ENCODE measurements at places on chromosomes 6 and 20.

- DNase-seq, result no peak
Measured at GRCh38 chr6:42340511-42340910, 111.2 kb downstream of the TRERF1 start.

DNA sequence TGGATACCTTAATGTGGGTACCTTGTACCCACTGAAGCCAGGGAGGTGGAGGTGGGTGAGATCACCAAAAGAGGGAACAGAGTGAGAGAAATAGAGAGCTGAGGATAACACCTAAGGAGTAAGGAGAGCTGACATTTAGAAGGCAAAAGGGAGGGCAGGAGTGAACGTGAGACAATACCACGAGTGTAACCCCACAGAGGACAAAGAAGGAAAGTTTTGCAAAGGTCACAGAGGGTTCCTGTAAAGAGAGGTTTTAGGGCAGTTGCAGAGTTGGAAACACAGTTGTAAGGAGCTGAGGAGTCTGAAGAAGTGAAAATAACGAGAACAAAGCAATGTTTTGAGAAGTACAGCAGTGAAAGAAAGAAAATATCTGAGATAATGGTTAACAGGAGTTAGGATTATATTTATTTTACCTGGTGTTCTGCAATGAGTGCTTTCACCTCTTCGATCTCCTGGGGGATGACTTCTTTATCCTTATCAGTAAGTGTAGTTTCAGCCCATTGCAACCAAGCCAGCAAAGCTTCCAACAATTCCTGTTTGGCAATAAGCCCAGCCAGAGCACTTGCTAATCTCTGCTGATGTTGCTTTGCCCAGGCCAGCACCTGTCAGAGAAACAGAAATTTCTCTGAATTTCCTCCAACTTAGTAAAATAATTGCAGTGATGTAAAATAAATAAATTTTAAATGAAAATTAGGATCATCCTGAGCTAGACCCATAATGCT, 166.8 kb downstream of the DST start:
- no peak for DNase-seq

- peak; percentile 46 for DNase-seq
Measured at GRCh38 chr6:80605165-80605989, 498.9 kb downstream of the BCKDHB start.

- DNase-seq, result no peak
Measured at GRCh38 chr6:82145926-82146452, 101.6 kb downstream of the IBTK start.

DNA sequence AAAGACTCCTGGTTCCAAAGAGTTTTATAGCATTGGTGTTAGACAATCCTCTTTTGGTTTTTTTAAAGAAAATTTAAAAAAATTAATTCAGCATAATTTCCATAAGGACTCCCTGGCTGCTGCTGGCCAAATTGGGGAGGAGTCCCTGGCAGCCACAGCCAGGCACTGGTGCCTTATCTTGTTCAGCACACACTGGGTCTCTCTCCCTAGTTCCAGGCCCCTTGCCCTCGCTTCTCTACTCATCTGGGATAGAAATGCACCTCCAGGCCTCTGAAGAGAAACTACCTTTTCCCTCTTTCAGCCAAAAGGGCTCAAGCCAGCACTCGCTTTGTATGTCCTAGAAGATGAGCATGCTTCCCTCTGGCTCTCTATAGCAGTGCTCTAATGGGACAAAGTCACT, 13.4 kb upstream of the MAPK13 start:
- no peak for DNase-seq

DNA sequence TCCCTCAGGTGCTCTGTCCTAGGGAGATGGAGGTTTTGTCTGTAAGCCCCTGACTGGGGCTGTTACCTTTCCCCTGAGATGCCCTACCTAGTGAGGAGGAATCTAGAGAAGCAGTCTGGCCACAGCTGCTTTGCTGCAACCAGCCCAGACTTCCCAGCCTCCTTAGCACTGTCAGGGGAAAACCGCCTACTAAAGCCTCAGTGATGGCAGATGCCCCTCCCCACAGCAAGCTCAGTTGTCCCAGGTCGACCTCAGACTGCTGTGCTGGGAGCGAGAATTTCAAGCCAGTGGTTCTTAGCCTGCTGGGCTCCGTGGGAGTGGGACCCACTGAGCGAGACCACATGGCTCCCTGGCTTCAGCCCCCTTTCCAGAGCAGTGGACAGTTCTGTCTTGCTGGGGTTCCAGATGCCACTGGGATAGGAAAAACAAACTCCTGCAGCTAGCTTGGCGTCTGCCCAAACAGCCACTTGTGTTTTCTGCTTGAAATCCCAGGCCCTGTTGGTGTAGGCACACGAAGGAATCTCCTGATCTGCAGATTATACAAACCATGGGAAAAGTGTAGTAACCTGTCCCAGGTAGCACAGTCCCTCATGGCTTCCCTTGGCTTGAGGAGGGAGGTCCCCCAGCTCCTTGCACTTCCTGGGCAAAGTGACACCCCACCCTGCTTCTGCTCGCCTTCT, 146.4 kb upstream of the PROKR2 start:
- DNase-seq, result no peak

- DNase-seq, result no peak
Measured at GRCh38 chr6:53701333-53702218, 36.0 kb upstream of the KLHL31 start.

Data from kidney (tissue), 22 donors.